Stomach (tissue), 19 donors: ENCODE measurements at places on chromosomes 16 and 17. TPM values are rescaled to one million over a fixed set of nuclear protein-coding genes. Genes with fewer than 3 reads are reported as not detected.

CCT6B gene
- not detected for total RNA-seq

EFNB3 gene
- 2.9 TPM for total RNA-seq

USP43 gene
- 1.3 TPM for total RNA-seq

STH gene
- not detected for total RNA-seq

GGT6 gene
- total RNA-seq: 5.8 TPM

- no peak overlapping the region for H3K4me3 ChIP-seq
- peak; percentile 95 for DNase-seq
- peaks cover 15% of the 10 kb centered on the region for H3K4me1 ChIP-seq
- no peaks in the 10 kb centered on the region for H3K36me3 ChIP-seq
- peak overlapping the region; percentile 83 for H3K27ac ChIP-seq
These were observed 274.0 kb downstream of the PHKB start for GRCh38 chr16:47734987-47735594.

DNA sequence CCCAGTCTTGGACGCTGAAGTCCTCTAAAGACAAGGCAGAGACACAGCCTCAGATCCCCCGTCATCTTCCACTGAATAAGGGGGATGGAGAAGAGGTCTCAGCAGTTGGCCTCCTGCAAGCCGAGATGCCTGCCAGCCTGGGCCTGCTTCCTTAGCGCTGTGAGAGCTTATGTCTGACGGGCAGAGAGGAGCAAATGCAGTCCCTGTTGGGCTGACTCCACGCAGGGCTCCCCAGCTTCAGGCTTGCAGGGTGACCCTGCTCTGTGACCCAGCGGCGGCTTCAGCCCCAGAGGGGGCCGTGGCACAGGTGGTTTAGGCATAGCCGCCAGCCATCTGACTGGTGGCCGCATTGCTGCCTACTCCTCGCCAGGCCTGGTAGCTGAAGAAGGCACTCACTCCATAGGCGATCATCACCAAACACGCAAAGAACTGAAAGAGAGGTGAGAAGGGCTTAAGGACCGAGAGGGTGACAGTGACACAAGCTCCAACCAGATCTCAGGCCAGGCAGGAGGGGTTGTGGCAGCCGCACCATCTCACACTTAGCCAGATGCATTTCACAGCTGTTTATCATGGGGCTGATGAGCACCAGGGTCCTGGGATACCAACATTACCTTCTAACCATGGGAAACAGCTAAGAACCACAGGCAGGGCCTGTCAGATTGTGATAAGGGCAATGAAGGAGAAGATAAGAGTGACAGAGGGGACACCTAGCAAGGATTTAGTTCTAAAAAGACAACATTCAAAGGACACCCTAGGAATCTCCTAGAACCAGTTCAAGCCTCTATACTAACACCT lies 11.7 kb downstream of the ARL2BP start:
- no peaks in the 10 kb centered on the region for H3K27me3 ChIP-seq
- no peaks in the 10 kb centered on the region for H3K4me1 ChIP-seq
- H3K36me3 ChIP-seq: peaks cover 87% of the 10 kb centered on the region
- DNase-seq: no peak
- H3K27ac ChIP-seq: no peak overlapping the region
- H3K4me3 ChIP-seq: no peak overlapping the region

- H3K36me3 ChIP-seq: no peaks in the 10 kb centered on the region
- no peaks in the 10 kb centered on the region for H3K27me3 ChIP-seq
- H3K4me3 ChIP-seq: no peak overlapping the region
- DNase-seq: no peak
- peaks cover 50% of the 10 kb centered on the region for H3K4me1 ChIP-seq
These were observed 6.9 kb downstream of the ADCY9 start for GRCh38 chr16:4109250-4109736.

- no peak overlapping the region for H3K4me3 ChIP-seq
- no peaks in the 10 kb centered on the region for H3K27me3 ChIP-seq
- peak; percentile 30 for DNase-seq
- H3K27ac ChIP-seq: no peak overlapping the region
- peaks cover 63% of the 10 kb centered on the region for H3K4me1 ChIP-seq
These were observed 18.6 kb downstream of the CREBBP start for GRCh38 chr16:3861808-3862451.

DNA sequence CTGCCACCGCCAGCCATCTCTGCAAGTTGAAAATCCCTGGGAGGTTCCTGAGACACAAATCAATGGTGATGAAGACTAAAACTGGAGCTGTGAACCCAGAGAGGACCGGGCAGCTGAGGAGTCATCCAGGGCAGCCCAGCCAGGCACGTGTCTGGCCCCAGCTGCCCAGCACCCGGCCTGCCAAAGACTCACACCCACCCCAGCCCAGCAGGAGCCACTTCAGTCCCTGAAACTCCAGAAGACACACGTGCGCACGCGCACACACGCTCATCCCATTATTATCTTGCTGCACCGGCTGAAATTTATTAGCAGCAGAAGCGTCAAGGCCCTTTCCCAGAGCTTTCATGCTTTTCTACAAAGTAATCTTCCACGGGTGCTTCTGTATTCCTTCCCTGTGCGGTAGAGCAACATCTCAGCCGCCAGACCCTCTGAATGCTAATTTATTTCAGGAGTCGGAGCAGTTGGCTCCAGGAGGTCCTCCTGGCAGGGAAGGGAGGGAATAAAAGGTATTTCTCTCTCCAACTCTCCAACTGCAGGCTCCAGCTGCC lies 59.8 kb upstream of the RBFOX3 start:
- H3K27me3 ChIP-seq: peaks cover 62% of the 10 kb centered on the region
- H3K4me3 ChIP-seq: no peak overlapping the region
- no peaks in the 10 kb centered on the region for H3K36me3 ChIP-seq
- no peak overlapping the region for H3K27ac ChIP-seq
- no peaks in the 10 kb centered on the region for H3K4me1 ChIP-seq
- no peak for DNase-seq

DNA sequence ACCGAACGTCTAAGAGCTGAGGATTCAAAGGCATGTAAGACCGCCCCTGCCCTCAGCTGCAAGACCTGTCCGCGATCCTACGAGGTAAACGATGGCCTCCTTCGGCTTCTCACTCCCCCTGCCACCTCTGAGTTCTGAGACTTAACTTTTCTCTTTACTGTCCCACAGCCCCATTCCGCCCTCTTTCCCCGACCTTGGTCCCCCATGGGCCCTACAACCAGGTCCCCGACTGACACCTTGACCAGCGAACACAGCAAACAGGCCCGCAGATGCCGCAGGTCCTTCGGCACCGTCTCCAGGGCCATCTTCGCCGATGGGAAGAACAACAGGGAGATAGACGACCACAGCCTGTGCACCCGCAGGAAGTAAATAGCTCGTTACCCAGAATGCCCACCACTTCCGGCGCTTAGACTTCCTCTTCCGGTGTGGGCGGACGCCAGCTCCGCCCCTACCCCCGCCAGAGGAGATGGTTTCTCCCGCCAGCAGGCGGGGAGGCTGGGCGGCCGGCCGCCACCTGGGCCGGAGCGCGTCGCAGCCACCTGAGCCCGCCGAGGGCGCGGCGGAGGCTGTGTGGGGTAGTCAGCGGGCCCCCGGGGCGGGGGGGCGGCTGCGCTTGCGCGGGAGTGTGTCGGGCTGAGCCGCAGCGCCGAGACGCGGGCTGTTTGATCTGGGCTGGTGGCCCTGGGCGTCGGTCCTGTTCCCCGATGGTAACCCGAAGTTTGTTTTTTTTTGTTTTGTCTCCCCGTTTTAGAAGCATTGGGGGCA lies at the start of gene SUPT4H1:
Gene SUPT4H1, minus strand, starts transcription at position 371 of the 765 bp plus-strand sequence. Its CDS starts 66 bp downstream, at position 305.
- peak within 1 kb of the TSS; percentile 99 for H3K4me3 ChIP-seq
- peaks cover 39% of the 10 kb centered on the region for H3K36me3 ChIP-seq
- DNase-seq: peak; percentile 91
- H3K4me1 ChIP-seq: peaks cover 27% of the 10 kb centered on the region
- peak within 1 kb of the TSS; percentile 95 for H3K27ac ChIP-seq
- no peaks in the 10 kb centered on the region for H3K27me3 ChIP-seq

GRCh38 chr16:16008666-16009065 lies 59.2 kb downstream of the ABCC1 start:
- no peak for DNase-seq
- H3K27ac ChIP-seq: no peak overlapping the region
- peaks cover 47% of the 10 kb centered on the region for H3K36me3 ChIP-seq
- H3K4me1 ChIP-seq: peaks cover 24% of the 10 kb centered on the region
- no peak overlapping the region for H3K4me3 ChIP-seq
